ENCODE measurements at places on chromosomes 11 and 22.

DNA sequence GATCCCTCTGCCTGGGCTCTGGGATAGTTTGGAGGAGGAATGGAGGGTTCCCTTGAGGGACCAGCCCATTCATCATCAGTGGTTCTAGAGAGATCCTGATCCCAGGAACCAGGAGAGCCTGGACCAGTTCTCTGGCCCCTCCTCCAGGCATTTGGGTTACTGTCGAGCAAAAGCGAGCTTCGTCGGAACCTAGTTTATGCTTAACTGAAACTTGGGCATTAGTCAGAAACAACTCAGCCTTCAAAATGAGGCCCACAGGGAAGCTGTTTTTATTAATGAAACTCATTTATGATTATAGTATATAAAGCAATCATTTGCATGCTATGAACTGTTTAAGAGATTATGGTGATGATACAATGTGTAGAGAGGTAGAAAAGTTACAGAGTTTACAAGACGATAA, 61.4 kb downstream of the LIF start:
- no peak for DNase-seq

GRCh38 chr22:39954584-39955055, 5.6 kb upstream of the TMA7B start:
- DNase-seq: no peak

- no peak for DNase-seq
Observed at GRCh38 chr22:46030231-46030880, 53.4 kb upstream of the WNT7B start.

GRCh38 chr11:45150943-45151342, 4.5 kb downstream of the PRDM11 start:
- no peak for DNase-seq

- DNase-seq: no peak
Observed at GRCh38 chr22:40210818-40211217, 33.1 kb downstream of the TNRC6B start.

- no peak for DNase-seq
Observed at GRCh38 chr11:28083118-28083517, 24.8 kb downstream of the KIF18A start.

DNA sequence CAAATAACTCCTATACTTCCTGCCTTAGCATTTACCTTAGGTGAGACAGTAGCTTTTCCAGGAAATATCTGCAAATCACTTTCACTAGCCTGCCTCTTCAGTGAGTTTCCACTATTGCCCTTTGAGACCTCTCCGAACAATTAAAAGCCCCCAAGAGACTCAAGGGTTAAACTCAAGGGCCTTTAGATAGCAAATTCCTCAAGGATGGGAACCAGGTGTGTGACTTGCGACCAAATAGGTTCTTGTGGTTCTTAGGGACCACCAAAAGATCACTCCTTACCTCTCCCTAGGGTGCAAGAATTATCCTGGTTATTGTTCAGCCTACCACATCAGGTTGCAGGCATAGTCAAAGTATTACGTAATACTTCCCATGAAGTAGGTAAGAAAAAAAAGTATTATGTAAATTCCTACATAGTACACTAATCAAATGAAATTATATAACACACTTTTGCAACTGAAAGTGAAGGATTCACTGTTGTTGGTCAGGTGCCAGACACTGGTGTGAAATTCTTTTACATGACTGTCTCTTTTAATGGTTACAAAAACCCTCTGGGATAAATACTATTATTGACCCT, 1.4 kb upstream of the RDX start:
- DNase-seq: no peak

DNA sequence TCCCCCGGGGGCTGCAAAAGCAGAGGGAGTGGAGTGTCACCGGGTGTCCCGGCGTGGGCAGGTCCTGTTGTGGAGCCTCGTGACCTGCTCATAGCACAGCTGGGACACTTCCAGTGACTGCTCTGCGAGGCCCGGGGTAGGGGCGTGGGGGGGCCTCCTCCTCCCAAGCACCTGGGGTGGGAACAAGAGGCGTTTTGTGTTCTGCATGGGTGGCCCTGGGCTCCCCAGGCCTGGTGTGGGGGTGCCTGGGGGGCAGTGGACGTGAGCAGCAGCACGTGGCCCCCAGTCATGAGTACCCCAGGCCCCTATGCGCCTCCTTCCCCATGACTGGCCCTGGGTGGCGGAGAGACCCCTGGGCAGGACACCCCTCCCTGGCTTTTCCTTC, 104.7 kb downstream of the KCNQ1 start:
- DNase-seq: no peak

DNA sequence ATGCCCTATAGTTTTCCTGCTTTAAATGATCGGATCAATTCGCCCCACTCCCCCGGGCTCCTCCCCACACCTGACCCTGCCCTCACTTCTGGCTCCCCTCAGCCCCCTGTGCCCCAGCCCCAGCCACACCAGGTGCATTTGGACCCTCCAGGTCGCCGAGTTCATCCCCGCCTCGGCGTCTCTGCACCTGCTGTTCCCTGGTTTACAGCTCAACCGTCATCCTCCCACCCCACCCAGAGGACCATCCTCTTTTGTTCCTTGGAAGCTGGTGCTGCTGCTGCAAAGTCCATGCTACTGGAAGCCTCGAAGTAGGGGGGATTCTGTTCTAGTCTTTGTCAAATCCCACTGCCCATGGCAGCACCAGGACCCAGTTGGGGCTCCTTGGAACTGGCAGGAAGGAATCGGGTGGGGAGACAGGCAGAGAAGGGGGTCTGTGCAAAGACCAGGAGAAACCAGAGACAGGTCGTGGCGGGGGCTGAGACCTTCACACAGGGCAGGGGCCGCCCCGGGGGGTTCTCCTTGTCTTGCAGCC, 4.5 kb upstream of the MUC5B start:
- no peak for DNase-seq

DNA sequence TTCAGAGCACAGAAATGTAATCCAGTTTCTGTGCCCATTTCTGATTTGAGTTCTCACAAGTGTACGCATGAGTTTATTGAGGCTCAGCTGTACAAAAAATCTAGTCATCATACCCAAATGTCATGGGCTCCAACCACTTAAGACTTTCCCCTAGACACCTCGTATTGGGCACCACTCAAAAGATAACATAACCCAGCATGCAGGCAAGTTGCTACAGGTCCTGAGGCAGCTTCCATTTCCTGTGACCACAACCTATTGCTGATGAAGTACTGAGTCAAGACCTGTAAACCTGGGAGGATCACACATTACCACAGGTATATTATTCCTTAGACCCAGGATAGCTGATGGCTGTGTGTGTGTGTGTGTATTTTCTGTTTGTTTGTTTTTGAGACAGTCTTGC, 95.2 kb downstream of the MRTFA start:
- DNase-seq: no peak

DNA sequence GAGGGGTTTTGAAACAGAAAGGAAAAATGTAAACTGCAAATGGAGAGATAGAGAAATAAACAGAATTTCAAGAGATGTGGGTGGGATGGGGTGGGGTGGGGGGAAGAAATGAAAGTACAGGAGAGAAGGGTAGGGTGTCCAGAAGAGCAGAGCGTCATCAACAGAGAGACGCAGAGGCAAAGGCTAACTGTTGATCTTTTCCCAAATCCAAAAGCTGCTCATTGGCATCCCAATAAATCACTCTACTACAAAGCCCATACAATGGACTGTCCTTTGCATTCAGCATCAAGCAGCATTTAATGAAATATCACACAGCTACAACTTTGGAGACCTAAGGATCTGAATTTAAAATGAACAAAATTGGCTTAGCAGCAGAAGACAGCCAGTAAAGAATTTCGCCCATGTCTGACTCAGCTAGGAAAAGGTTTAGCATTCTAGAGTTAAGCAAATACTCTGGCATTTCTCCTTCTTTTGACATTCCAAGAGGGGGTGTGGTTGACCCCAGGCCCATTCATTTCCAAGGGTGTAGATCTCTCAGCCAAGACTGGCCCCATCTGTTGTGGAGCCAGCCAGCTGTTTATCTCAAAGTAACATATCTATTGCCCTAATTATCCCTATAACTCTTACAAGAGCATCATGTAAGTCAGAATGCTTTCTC, 1.5 kb downstream of the RAB30 start:
- DNase-seq: peak; percentile 51

DNA sequence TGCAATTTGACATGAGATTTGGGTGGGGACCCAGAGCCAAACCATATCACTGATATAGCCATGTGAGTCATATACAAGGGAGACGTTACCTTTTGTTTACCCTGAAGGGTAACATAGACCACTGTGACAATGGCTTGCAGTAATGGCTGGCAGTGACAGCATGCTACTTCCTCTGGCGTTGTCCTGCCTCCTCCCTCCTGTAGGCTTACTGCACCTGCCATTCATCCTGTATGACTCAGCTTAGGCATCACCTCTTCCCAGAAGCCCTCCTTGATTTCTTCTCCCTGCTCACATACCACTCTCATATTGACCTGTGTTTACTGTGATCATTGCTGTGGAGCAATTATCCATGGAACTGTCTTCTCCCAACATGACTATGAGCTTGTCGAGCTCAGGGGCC, 12.0 kb upstream of the PVALB start:
- no peak for DNase-seq

DNA sequence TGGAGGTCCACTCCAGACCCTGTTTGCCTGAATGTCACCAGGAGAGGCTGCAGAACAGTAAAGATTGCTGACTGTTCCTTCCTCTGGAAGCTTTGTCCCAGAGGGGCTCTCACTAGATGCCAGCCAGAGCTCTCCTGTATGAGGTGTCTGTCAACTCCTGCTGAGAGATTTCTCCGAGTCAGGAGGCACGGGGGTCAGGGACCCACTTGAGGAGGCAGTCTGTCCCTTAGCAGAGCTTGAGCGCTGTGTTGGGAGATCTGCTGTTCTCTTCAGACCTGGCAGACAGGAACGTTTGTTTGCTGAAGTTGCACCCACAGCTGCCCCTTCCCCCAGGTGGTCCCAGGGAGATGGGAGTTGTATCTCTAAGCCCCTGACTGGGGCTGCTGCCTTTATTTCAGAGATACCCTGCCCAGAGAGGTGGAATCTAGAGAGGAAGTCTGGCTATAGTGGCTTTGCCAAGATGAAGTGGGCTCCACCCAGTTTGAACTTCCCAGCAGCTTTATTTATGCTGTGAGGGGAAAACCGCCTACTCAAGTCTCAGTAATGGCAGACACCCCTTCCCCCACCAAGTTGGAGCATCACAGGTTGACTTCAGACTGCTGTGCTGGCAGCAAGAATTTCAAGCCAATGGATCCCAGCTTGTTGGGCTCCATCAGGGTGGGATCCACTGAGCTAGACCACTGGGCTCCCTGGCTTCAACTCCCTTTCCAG, 99.4 kb downstream of the PDE3B start:
- no peak for DNase-seq

GRCh38 chr11:15830741-15831428, 525.5 kb downstream of the SOX6 start:
- no peak for DNase-seq

GRCh38 chr11:27427183-27427980, 45.2 kb downstream of the LGR4 start:
- peak; percentile 40 for DNase-seq

All from hepatic stellate cell (primary cell).